ENCODE measurements at places on chromosomes 3 and 15. TPM values are rescaled to one million over a fixed set of nuclear protein-coding genes. Genes with fewer than 3 reads are reported as not detected.

DNA sequence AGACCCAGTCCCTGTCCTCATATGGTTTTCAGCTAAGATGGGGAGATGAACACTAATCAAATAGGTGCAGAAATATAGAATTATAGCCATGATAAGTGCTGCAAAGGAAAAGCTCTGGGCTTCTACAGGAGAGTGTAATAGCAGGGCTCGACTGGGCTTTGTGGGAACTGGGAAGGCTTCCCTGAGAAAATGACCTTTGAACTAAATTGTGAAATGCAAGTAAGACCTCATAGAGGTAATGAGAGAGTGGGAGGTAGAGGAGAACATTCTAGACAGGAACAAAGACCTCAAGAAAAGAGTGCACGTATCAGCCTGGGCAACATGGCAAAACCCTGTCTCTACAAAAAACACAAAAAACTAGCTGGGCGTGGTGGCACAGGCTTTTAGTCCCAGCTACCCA is 231.6 kb downstream of the ABHD5 start:
- H3K27ac ChIP-seq: no peak overlapping the region
- H3K36me3 ChIP-seq: no peaks in the 10 kb centered on the region
- no peaks in the 10 kb centered on the region for H3K4me1 ChIP-seq
- no peak overlapping the region for H3K4me3 ChIP-seq

DNA sequence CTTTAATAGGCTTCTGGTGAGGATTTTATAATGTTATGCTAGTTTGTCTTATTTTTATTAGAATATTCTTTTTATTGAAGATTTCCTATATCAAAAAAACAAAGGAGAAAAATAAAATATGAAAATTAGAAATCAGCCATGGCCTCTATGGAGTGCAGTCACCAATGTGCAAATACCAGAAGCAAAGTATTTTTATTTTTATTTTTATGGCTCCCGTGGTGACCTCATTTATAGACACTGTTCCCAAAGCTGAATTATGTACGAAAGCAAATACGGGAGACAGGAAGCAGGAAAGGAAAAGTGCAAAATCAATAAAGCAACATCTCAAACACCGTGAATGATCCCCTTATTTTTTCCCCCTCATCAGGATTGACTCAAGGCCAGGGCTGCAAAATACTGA is 35.1 kb downstream of the DAZL start:
- no peak for DNase-seq
- no peaks in the 10 kb centered on the region for H3K4me1 ChIP-seq
- H3K27me3 ChIP-seq: no peaks in the 10 kb centered on the region
- no peaks in the 10 kb centered on the region for H3K36me3 ChIP-seq
- H3K27ac ChIP-seq: no peak overlapping the region

DNA sequence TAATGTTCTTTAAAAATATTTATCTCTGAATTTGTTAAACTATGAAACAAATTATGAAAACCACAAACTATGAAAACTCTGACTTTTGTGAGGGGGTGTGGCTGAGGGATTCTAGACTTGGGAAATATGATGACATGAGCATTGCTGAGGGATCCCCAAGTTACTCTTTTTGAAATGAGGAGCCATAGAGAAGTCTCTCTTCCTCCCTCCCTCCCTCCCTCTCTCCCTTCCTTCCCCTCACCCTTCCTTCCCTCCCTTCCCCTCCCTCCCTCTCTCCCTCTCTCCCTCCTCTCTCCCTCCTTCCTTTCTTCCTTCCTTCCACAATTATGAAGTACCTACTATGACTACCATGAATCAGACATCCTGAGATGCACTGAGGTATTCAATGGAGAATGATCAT is 673.1 kb downstream of the ROBO1 start:
- H3K27me3 ChIP-seq: no peaks in the 10 kb centered on the region
- DNase-seq: no peak
- H3K27ac ChIP-seq: no peak overlapping the region
- no peaks in the 10 kb centered on the region for H3K36me3 ChIP-seq
- no peaks in the 10 kb centered on the region for H3K4me1 ChIP-seq

GRCh38 chr3:15558581-15558980 is 37.1 kb upstream of the COLQ start:
- H3K4me1 ChIP-seq: no peaks in the 10 kb centered on the region
- DNase-seq: no peak
- H3K4me3 ChIP-seq: no peak overlapping the region
- no peaks in the 10 kb centered on the region for H3K27me3 ChIP-seq
- H3K36me3 ChIP-seq: peaks cover 15% of the 10 kb centered on the region

GRCh38 chr15:78716651-78717050 is 75.6 kb upstream of the CHRNB4 start:
- H3K27ac ChIP-seq: no peak overlapping the region
- DNase-seq: no peak
- H3K4me3 ChIP-seq: no peak overlapping the region
- no peaks in the 10 kb centered on the region for H3K4me1 ChIP-seq
- no peaks in the 10 kb centered on the region for H3K36me3 ChIP-seq

GRCh38 chr3:31882431-31882830 is 98.6 kb downstream of the OSBPL10 start:
- H3K4me3 ChIP-seq: no peak overlapping the region
- no peaks in the 10 kb centered on the region for H3K36me3 ChIP-seq
- H3K27me3 ChIP-seq: no peaks in the 10 kb centered on the region
- H3K4me1 ChIP-seq: no peaks in the 10 kb centered on the region
- DNase-seq: no peak

BRK1 gene
- 119 TPM for total RNA-seq

DNA sequence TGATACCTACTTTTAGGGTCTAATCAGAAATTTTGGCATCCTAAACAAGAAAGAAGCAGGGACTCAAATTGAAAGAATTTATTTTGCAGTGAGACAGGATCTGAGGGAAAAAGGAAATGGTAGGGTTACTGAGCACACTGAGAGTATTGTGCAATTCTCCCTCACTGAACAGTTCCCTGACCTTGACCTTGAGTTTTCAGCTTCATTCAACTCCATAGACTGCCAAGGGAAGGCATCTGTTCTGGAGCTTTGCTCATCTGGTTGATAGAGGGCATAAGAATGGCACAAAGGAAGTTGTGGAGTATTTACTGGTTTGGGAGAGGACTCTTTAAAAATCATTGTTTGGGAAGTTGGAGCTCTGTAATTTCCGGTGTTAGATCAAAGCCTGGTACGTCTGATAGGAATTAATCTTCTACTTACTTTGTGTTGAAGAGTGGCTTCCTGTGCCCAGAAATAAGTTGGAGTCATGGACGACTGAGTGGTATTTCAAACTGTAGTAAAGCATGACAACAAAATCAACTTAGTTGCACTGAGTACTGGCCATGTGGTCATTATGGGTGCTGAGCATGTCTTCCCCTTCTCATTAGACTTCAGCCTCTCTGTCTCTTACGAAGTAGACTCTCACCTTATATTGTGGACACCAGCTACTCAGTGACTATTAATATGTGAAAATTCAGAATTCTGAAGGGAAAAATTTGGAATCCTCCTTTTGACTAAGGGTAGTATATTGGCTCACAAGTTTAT is 40.8 kb downstream of the CLDN1 start:
- H3K27ac ChIP-seq: no peak overlapping the region
- no peaks in the 10 kb centered on the region for H3K27me3 ChIP-seq
- DNase-seq: no peak
- H3K4me3 ChIP-seq: no peak overlapping the region
- no peaks in the 10 kb centered on the region for H3K4me1 ChIP-seq

DNA sequence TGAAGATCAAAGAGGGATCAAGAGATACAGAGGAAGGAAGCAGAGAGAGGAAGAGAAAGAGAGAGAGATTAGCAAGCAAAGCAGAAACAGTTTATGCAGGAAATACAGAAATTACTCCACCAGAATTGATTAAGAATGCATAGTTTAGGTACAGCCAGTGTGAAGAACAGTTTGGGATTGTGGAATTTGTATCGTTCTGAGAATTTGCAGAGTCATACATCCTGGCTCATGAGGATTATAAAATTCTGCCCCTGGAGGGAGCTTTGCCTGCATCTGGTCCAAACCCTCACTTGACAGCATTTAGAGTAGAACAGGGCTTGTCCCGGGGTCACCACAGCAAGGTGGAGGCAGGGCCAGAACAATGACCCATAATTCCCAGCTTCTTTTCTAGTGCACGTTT is 44.1 kb downstream of the MASP1 start:
- H3K27me3 ChIP-seq: no peaks in the 10 kb centered on the region
- no peaks in the 10 kb centered on the region for H3K36me3 ChIP-seq
- H3K4me1 ChIP-seq: no peaks in the 10 kb centered on the region
- DNase-seq: no peak
- H3K27ac ChIP-seq: no peak overlapping the region
- H3K4me3 ChIP-seq: no peak overlapping the region

- H3K4me3 ChIP-seq: no peak overlapping the region
- no peaks in the 10 kb centered on the region for H3K27me3 ChIP-seq
- no peak overlapping the region for H3K27ac ChIP-seq
Observed at GRCh38 chr3:47912006-47912504, 104.2 kb downstream of the MAP4 start.

DNA sequence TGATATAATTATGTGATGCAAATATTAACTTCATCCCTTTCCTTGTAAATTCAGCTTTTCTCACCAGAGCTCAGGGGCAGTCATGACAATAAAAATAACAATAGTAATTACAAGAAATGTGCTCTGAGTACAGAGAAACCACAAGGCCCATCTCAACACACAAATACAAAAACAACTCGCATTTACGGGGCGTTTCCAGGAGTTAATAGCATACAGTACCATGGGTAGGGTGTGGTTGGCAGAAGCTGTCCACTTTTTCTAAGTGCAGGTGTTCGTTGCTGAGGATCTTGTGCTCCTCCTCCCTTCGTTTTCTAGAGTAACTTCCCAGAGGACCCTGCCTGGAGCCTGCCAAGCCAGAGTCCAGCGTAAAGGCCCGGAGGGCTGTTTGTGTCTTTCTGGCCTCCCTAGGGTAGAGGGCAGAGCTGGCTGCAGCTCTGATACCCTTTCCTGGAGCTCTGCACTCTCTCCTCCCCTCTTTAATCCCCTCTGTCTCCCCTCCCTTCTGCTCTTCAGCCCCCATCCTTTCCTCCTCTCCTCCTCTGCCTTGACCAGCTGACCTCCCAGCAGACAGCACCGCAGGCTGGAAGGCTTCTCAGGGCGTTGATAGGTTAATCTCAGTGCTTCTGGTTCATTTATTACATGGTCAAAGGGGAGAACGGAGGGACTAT is 11.4 kb downstream of the SEMA3G start:
- H3K4me3 ChIP-seq: no peak overlapping the region
- no peak overlapping the region for H3K27ac ChIP-seq
- no peaks in the 10 kb centered on the region for H3K36me3 ChIP-seq
- DNase-seq: no peak
- H3K27me3 ChIP-seq: no peaks in the 10 kb centered on the region

KNG1 gene
- not detected for total RNA-seq

DPPA4 gene
- total RNA-seq: not detected

LXN gene
- not detected for total RNA-seq

CCDC191 gene
- total RNA-seq: not detected

DNA sequence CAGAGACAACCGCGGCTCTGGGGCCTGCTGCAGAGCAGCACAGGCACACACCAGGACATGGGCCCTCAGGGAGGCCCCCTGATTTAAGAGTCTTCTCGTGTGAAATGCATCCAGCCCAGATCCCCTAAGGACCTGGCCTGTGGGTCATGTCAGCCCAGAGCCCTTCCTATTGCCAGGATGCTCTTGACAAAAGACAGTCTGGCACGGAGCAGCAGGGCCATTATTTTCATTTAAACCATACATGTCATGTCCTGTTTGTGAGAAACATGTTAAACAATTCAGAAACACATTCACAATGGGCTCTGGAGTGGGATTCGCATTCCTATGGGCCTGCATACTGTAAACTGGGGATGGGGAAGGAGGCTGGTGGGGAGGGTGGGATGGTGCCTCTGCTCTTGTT is 367.4 kb upstream of the WNT5A start:
- no peaks in the 10 kb centered on the region for H3K4me1 ChIP-seq
- no peak overlapping the region for H3K27ac ChIP-seq
- no peaks in the 10 kb centered on the region for H3K27me3 ChIP-seq
- DNase-seq: no peak

- H3K27ac ChIP-seq: no peak overlapping the region
- H3K4me3 ChIP-seq: no peak overlapping the region
- H3K4me1 ChIP-seq: no peaks in the 10 kb centered on the region
- no peaks in the 10 kb centered on the region for H3K36me3 ChIP-seq
- no peaks in the 10 kb centered on the region for H3K27me3 ChIP-seq
- DNase-seq: no peak
Observed at GRCh38 chr3:69882560-69882959, 117.0 kb upstream of the SAMMSON start.

- no peaks in the 10 kb centered on the region for H3K27me3 ChIP-seq
- H3K27ac ChIP-seq: no peak overlapping the region
- no peaks in the 10 kb centered on the region for H3K36me3 ChIP-seq
- DNase-seq: no peak
Observed at GRCh38 chr15:26235864-26236263, 372.7 kb upstream of the ATP10A start.

GRCh38 chr15:69017978-69018377 is 3.5 kb downstream of the NOX5 start:
- DNase-seq: no peak
- H3K4me3 ChIP-seq: no peak overlapping the region
- no peaks in the 10 kb centered on the region for H3K4me1 ChIP-seq
- H3K27ac ChIP-seq: no peak overlapping the region
- no peaks in the 10 kb centered on the region for H3K36me3 ChIP-seq

CYP11A1 gene
- not detected for total RNA-seq

- H3K4me3 ChIP-seq: no peak overlapping the region
- no peaks in the 10 kb centered on the region for H3K36me3 ChIP-seq
- no peaks in the 10 kb centered on the region for H3K4me1 ChIP-seq
- H3K27ac ChIP-seq: no peak overlapping the region
Observed at GRCh38 chr15:78360958-78361718, 21.0 kb downstream of the CRABP1 start.

STRIT1 gene
- total RNA-seq: not detected

IL16 gene
- total RNA-seq: 0.18 TPM

DNA sequence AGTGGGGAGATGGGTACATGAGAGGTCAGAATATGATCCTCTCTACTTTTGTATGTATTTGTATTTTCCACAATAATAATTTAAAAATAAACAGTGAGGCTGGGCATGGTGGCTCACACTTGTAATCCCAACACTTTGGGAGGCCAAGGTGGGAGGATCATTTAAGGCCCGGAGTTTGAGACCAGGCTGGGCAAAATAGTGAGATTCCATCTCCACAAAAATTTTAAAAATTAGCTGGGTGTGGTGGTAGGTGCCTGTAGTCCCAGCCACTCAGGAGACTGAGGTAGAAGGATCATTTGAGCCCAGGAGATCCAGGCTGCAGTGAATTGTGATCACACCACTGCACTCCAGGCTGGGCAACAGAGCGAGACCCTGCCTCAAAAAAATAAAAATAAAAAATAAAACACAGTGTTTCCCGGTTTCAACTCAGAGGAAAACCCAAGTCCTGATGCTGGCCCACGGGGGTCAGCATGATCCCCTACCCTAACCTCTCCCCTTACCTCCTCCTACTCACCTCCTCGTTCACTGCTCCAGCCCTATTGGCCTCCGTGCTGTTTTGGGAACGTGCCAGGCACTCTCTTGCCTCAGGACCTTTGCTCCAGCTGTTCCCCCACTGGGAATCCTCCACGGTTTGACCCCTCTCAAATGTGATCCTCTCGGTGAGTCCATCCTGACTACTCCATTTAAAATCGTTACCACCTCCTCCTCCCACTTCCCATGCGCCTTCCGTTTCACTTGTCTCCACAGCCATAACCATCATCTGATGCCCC is 2.9 kb upstream of the KLHL40 start:
- peaks cover 33% of the 10 kb centered on the region for H3K4me1 ChIP-seq
- no peaks in the 10 kb centered on the region for H3K27me3 ChIP-seq
- no peak overlapping the region for H3K4me3 ChIP-seq
- peak overlapping the region; percentile 30 for H3K27ac ChIP-seq

- H3K27me3 ChIP-seq: no peaks in the 10 kb centered on the region
- H3K4me1 ChIP-seq: no peaks in the 10 kb centered on the region
- H3K27ac ChIP-seq: no peak overlapping the region
- H3K4me3 ChIP-seq: no peak overlapping the region
- DNase-seq: no peak
- H3K36me3 ChIP-seq: no peaks in the 10 kb centered on the region
Observed at GRCh38 chr3:170021083-170021482, 16.7 kb upstream of the GPR160 start.

MYD88 gene
- 2.7 TPM for total RNA-seq

All from SJCRH30 (cell line).